NCI-H1417 treated with DMSO at 0.1 percent for 48 hours (cell line): ENCODE measurements at places on chromosomes 7 and 10.

DNA sequence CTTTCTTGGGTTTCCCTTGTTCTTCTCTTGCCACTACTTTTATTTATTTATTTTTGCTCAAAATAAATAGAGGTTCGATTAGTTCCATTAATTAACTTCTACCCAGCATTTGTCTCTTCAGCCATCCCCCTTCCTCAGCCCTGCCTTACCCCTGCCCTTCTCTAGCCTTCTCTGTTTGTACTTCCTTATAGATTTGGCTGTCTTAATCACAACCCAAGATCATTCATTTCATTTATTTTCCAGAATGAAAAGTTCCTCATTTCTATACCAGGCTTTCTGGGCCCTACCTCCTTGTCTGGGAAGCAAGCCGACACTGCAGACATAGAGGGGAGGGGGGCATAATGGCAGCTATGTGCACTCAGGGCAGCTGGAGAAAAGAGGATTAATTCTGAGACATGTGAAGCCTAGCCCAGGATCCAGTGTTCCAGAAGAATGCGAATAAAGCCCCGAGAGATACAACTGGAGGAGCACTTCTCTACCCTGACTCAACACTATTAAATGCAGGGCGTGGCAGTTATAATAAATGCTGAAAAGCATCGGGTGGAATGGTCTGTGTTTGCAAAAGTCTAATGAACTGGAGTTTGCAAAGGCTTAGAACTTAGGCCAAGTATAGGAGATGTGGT is 6.4 kb upstream of the PDCD4 start:
- DNase-seq = no peak

DNA sequence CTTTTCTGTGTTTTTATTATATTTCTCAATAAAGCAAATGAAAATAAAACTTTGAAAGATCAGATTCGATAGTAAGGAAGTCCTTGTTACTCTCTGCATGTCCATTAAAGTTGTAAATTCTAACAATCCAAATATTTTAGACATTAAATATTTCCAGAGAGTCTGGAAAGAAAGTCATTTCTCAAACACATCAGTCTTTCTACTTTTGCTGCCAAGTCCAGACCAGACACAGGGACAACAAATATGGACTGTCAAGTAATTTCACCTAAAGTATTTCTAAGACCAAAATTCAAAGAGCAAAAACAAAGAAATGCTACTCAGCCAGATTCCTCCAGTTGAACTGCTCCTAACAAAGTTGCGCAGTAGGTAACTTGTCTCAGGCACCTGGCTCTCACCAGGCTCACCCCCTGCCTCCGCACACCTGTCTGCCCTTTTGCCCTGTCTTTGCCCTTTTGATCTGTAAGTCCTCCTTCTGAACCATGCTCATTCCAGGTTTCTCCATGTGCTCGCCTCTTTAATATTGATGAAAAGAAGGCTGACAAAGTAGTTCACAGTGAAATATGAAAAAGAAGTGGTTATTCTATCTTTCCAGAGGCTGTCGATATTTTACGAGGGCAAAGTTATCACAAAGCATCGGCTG is 300.5 kb downstream of the C7orf25 start:
- DNase-seq = no peak

GRCh38 chr10:130363051-130363450 is 226.9 kb downstream of the GLRX3 start:
- DNase-seq = no peak

GRCh38 chr7:102891693-102892261 is 21.0 kb upstream of the LRRC17 start:
- DNase-seq = no peak

DNA sequence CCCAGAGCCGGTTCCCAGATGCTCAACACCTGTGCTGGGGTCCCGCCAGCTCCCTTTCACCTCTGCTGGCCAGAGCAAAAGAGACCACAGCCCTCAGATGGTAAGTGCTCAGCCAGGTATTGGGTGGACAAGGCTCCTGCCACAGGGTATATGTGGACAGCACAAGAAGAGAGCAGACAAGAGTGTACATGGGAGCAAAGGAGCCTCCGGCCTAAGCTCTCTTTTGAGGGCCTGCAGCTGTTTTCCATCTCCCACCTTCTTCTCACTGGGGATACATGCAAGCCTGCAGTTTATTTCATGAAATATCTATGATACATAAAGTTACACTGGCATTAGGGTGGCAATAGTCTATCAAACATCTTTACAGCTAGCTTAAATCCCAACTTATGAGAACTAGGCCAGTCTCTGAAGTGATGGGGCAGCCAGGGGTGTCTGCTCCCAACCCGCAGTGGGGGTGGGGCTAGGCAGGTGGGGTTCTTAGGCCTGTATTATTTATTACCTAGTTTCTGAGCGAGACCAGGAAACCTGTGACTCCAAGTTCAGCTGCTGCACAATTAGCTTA is 50.4 kb upstream of the DDC start:
- DNase-seq = no peak

GRCh38 chr7:151125470-151125845 is 39.2 kb downstream of the AGAP3 start:
- DNase-seq = no peak

GRCh38 chr10:131797626-131798025 is 103.2 kb upstream of the PPP2R2D start:
- no peak for DNase-seq
